ENCODE measurements at places on chromosomes 4 and X. TPM values are rescaled to one million over a fixed set of nuclear protein-coding genes. Genes with fewer than 3 reads are reported as not detected.

The MAGEB4 gene
- not detected for total RNA-seq

The F8A2 gene
- not detected for total RNA-seq

The CDX4 gene
- total RNA-seq = not detected

The LNX1 gene
- total RNA-seq = not detected

The H2BW2 gene
- total RNA-seq = not detected

The GPR78 gene
- 0.17 TPM for total RNA-seq
